ENCODE measurements at places on chromosomes 4 and X. TPM values are rescaled to one million over a fixed set of nuclear protein-coding genes. Genes with fewer than 3 reads are reported as not detected.

ADH1B gene
- polyA plus RNA-seq, result 1.5 TPM

GPR50 gene
- polyA plus RNA-seq, result 0.39 TPM

PSAPL1 gene
- polyA plus RNA-seq, result 4.4 TPM

GLOD5 gene
- not detected for polyA plus RNA-seq

TSPYL2 gene
- 78.6 TPM for polyA plus RNA-seq

RHOXF2B gene
- not detected for polyA plus RNA-seq

- peak overlapping the region; percentile 32 for H3K27ac ChIP-seq
- H3K27me3 ChIP-seq, result peaks cover 9% of the 10 kb centered on the region
- no peaks in the 10 kb centered on the region for H3K36me3 ChIP-seq
- DNase-seq, result no peak
- H3K4me3 ChIP-seq, result no peak overlapping the region
Measured at GRCh38 chr4:154417373-154417673, 74.3 kb downstream of the DCHS2 start.

- no peaks in the 10 kb centered on the region for H3K27me3 ChIP-seq
- H3K27ac ChIP-seq, result no peak overlapping the region
- no peaks in the 10 kb centered on the region for H3K36me3 ChIP-seq
- no peak overlapping the region for H3K4me3 ChIP-seq
- H3K4me1 ChIP-seq, result no peaks in the 10 kb centered on the region
- no peak for DNase-seq
Measured at GRCh38 chr4:4969298-4969697, 50.0 kb downstream of the CYTL1 start.

GRCh38 chr4:159677521-159677920, 574.6 kb downstream of the RAPGEF2 start:
- no peaks in the 10 kb centered on the region for H3K4me1 ChIP-seq
- H3K27me3 ChIP-seq, result no peaks in the 10 kb centered on the region
- H3K4me3 ChIP-seq, result no peak overlapping the region

DNA sequence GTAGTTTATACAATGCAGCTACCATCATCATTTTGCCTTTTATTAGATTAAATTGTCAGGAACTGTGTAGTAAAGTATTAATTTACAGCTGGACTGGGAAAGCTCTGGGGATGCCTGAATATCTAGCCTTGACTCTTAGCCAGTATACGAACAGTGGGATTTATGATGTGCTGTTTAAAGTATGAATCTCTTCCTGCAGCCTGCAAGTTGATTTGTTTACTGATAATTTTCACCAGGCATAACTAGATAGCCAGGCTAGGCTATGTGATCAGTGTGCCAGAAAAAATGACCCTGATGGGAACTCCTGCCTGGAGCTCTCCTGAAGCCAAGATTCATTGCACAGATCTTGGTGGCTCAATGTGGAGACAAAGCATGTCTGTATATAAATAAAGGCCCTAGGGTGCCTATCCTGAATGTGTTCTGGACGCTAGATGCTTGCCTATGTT, 119.2 kb downstream of the SCLT1 start:
- H3K27ac ChIP-seq, result no peak overlapping the region
- no peaks in the 10 kb centered on the region for H3K4me1 ChIP-seq
- no peak overlapping the region for H3K4me3 ChIP-seq

GRCh38 chr4:153764601-153765368, 5.0 kb upstream of the RNF175 start:
- H3K27me3 ChIP-seq, result peaks cover 17% of the 10 kb centered on the region
- H3K27ac ChIP-seq, result peak overlapping the region; percentile 63
- DNase-seq, result no peak
- no peak overlapping the region for H3K4me3 ChIP-seq

DNA sequence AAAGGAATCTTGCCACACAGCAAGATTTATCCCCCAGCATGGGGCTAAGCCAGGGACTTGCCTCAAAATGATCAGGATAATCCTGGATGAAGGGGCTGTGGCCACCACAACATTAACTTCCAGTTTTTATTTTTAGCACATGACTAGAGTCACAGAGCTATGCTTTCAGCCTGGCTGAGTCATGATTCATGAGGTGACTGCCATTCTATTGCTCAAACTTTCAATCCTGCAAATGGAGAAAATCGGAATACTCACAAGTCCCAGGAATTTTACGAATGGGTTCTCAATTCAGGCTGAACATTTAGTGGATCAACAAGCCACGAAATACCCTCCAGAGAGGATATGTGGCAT, 70.7 kb upstream of the HPGD start:
- H3K4me3 ChIP-seq, result no peak overlapping the region
- DNase-seq, result peak; percentile 7
- no peak overlapping the region for H3K27ac ChIP-seq
- no peaks in the 10 kb centered on the region for H3K27me3 ChIP-seq
- no peaks in the 10 kb centered on the region for H3K4me1 ChIP-seq

DNA sequence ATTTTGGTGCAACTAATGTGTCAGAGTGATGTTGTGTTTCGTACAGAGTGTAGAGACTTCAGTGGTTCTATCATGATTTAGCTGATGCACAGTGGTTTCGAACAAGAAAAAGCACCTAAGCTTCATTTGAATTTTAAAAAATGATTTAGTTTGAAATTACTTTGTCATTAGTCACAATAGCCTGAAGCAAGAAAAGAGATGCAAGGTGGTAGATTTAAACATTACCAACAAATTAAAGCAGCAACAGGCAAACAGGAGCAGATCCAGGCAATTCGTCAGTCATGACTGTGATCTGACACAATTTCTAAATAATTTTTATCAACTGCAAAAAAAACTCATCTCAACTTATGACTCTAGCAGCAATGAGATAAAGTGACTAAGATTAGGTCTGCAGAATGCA, 24.6 kb upstream of the COX7B2 start:
- H3K4me3 ChIP-seq, result no peak overlapping the region
- H3K4me1 ChIP-seq, result no peaks in the 10 kb centered on the region
- no peaks in the 10 kb centered on the region for H3K36me3 ChIP-seq
- no peak overlapping the region for H3K27ac ChIP-seq

- no peaks in the 10 kb centered on the region for H3K36me3 ChIP-seq
- no peak overlapping the region for H3K4me3 ChIP-seq
- H3K4me1 ChIP-seq, result no peaks in the 10 kb centered on the region
- no peaks in the 10 kb centered on the region for H3K27me3 ChIP-seq
- H3K27ac ChIP-seq, result no peak overlapping the region
Measured at GRCh38 chr4:153367092-153367491, 22.6 kb downstream of the MND1 start.

DNA sequence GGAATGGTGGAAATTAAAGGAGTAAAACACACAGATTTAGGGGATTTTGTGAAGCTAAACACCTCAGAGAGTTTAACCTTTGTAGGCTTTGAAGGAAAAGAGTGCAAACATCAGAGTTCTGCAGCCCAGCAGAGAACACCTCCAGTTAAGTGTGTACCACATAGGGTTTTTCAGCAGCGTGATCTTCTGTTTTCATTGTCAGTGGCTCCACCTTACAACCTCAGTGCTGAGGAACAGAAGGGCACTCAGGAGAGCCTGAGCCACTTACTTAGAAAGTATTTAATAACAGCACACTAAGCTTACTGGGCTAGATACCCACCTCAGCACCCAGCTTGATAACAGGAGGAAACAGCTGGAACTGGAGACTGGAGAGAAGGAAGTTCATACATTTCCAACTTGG, 2.0 kb upstream of the FBXW7 start:
- DNase-seq, result no peak
- no peaks in the 10 kb centered on the region for H3K27me3 ChIP-seq
- peak overlapping the region; percentile 98 for H3K27ac ChIP-seq
- H3K4me1 ChIP-seq, result peaks cover 16% of the 10 kb centered on the region

DNA sequence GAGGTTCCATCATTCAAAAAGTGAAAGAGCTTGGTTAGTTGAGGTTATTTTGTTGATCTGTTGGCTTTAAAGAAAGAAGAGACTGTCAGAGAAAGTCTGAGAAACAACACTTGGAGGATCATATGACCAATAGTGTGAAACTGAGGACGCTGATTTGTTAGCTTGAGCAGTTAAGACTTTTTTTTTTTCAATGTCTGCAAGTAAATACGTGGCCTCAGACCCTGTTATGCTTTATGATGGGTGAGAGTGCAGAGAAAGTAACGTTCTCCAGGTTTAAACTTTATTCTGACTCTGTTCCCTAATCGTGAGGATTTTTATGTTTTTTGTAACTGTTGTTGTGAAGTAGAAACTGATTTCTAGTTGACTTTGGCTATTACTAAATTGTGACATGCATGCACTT, 45.9 kb downstream of the GAB1 start:
- H3K27ac ChIP-seq, result peak overlapping the region; percentile 65
- no peak for DNase-seq
- H3K4me3 ChIP-seq, result no peak overlapping the region
- H3K27me3 ChIP-seq, result no peaks in the 10 kb centered on the region
- H3K4me1 ChIP-seq, result peaks cover 33% of the 10 kb centered on the region

DNA sequence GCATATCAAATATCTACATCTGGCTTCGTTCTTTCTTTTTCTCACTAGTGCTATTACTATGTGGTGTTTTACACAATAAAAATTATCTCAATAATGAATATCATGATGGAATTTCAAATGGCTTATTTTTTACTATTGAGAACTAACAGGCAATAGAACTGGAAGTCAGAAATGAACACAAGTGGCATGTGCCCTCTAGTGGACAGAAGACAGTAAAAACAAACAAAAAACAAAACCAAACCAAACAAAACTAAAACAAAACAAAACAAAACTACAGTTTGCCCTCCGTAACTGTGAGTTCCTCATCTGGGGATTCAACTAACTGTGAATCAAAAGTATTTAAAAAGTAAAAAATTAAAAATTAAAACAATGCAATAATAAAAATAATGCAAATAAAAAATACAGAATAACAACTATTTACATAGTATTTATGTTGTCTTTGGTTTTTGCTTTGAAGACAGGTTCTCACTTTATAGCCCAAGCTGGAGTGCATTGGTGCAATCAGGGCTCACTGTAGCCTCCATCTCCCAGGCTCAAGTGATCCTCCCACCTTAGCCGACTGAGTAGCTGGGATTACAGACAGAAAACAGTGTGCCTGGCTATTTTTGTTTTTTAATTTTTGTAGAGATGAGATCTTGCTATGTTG, 195.6 kb upstream of the TACR3 start:
- no peaks in the 10 kb centered on the region for H3K36me3 ChIP-seq
- H3K27me3 ChIP-seq, result no peaks in the 10 kb centered on the region
- H3K27ac ChIP-seq, result no peak overlapping the region
- DNase-seq, result peak; percentile 31

DNA sequence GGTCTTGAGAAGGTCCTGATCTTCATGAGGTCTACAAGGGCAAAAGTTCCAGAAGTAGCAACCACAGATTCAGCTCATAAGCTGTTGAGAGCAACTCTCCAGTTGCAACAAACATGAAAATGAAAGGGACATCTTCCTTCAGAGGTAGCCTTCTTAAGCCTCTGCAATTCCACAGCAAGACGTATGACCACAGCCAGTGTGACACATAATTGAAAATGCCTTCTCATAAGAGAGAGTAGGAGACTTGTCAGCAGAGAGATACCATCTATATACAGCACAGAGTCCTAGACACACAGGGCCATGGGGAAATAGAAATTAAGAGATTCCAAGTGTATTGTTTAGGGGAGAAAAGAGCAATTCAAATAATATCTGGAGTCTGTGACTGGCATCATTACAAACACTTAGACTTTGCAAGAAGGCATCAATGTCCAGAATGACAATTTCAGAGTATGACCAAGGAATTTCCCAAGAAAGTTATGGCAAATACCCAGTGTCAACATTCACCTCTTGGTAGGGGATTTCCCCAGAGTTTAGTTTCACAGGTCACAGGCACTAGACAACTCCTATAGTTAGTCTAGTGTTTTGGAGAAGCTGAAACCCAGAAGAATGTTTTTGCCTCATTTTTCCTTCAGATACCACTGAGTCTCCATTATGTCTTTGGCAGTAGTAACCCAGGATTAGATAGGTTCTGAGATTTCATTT, 340.3 kb downstream of the ZNF674 start:
- H3K4me1 ChIP-seq, result peaks cover 12% of the 10 kb centered on the region
- H3K27me3 ChIP-seq, result no peaks in the 10 kb centered on the region
- DNase-seq, result no peak
- H3K36me3 ChIP-seq, result no peaks in the 10 kb centered on the region
- no peak overlapping the region for H3K27ac ChIP-seq
- no peak overlapping the region for H3K4me3 ChIP-seq

DNA sequence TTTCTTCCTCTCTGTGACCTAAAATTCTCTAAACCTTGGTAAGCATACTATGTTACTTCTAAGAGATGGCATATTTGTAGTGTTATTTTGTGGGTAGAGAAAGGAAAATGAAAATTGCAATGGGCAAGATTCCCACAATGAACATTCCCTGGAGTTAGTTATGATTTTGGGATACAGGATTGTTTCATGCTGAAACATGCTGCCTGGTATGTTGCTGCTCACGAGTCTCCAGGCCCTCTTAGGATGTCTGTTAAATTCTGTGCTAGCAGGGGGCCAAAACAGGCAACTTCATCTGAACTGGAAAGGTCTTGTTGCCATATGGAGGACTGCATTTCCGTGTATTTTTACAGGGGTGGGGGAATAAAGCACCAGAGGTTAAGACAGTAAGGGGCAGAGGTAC, 18.9 kb upstream of the MSMO1 start:
- H3K4me1 ChIP-seq, result no peaks in the 10 kb centered on the region
- no peak overlapping the region for H3K27ac ChIP-seq
- no peak for DNase-seq
- no peaks in the 10 kb centered on the region for H3K27me3 ChIP-seq
- H3K4me3 ChIP-seq, result no peak overlapping the region
- no peaks in the 10 kb centered on the region for H3K36me3 ChIP-seq

DNA sequence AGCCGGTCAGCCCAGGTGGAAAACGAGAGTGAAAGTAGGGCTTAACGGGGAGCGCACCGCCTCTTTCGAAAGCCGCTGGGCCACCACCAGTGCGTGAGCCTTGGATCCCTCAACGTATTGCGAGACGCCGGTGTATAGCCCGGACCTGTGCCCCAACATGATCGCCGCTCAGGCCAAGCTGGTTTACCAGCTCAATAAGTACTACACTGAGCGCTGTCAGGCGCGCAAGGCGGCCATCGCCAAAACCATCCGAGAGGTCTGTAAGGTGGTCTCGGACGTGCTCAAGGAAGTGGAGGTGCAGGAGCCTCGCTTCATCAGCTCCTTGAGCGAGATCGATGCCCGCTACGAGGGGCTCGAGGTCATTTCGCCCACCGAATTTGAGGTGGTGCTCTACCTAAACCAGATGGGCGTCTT, 929 bp downstream of the MAB21L2 start:
- no peak overlapping the region for H3K27ac ChIP-seq
- DNase-seq, result peak; percentile 38
- peaks cover 5% of the 10 kb centered on the region for H3K4me1 ChIP-seq
- H3K4me3 ChIP-seq, result peak overlapping the region; percentile 45
- H3K36me3 ChIP-seq, result no peaks in the 10 kb centered on the region
- peaks cover 76% of the 10 kb centered on the region for H3K27me3 ChIP-seq

- H3K4me3 ChIP-seq, result no peak overlapping the region
- H3K36me3 ChIP-seq, result no peaks in the 10 kb centered on the region
- no peak for DNase-seq
- no peaks in the 10 kb centered on the region for H3K4me1 ChIP-seq
Measured at GRCh38 chr4:16120720-16121119, 36.9 kb upstream of the PROM1 start.
